Left ventricle myocardium inferior (tissue), 1 donor: ENCODE measurements at places on chromosomes 12 and 14.

- no peak for DNase-seq
These were observed 146.1 kb downstream of the RASSF9 start for GRCh38 chr12:85690146-85690545.

- no peak for DNase-seq
These were observed 29.3 kb upstream of the EIF5 start for GRCh38 chr14:103304706-103305105.

DNA sequence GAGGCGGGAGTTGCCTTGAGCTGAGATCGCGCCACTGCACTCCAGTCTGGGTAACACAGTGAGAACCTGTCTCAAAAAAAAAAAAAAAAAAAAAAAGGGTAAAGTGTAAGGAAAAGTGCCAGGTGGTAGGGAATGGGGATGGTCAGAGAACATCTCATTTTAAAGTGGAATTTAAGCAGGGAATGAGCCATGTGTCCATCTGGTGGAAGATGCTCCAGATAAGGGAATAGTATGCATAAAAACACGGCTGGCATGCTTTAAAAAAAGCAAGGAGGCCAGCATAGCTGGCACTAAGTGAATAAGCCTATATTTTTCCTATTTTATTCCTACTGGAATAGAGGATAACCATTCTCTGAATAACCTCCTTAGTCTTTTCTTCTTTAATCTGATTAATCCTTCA, 33.7 kb downstream of the FAM186A start:
- DNase-seq = no peak

GRCh38 chr14:24605435-24606190, 3.9 kb downstream of the GZMH start:
- no peak for DNase-seq

DNA sequence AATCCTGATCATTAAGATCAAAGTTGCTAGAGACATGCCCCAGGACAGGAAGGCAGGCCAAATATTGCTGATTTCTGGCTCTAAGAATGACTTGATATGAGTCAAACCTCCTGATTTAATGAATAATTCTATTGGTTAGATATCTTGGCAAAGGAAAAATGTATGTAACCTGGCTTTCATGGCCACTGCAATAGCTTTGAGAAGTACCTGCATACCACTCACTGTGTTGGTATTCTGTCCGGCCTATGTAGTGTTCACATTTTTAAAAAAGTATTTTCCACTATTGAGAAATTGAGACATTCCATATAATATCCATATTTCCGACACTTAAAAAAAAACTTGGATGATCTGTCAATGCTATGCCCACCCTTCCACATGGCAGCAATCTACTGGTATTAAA, 283.1 kb upstream of the SOX5 start:
- DNase-seq = no peak

DNA sequence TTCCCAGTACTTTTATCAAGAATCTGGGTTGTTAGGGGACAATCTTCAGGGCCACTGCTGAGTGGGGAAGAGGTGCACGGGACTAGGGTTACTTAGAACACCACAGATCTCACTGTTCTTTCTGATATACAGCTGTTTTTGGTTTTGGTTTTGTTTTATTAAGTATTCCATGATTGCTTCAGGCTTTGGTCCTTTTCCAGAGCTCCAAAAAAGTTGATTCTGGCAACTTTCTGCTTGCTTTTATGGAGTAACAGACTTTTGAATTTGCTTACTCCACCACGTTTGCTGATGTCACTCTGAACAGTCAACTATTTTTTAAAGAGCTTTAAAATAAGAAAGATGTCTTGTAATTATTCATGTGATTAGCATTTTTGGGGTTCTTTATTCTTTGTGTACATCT, 368.1 kb upstream of the FOXG1 start:
- DNase-seq = no peak

DNA sequence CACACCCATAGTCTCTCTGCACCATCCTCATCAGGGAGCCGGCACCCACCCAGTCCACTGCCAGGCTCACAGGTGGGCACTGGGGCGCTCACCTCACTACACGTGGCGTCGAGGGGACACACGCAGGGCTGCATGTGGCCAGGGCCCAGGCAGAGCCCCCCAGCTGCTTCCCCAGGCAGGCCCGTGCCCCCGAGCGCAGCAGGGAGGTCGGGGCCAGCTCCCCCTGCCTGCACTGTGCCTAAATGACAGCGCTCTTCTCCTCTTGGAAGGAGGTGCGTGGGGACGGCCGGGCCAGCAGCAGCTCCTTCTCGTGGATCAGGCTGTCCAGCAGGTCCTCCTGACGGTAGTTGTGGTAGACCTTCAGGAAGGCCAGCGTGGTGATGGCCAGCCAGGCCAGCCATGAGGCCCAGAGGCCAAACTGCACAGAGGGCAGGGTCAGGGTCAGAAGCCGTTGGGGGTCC, 11.3 kb downstream of the TMEM179 start:
- no peak for DNase-seq

DNA sequence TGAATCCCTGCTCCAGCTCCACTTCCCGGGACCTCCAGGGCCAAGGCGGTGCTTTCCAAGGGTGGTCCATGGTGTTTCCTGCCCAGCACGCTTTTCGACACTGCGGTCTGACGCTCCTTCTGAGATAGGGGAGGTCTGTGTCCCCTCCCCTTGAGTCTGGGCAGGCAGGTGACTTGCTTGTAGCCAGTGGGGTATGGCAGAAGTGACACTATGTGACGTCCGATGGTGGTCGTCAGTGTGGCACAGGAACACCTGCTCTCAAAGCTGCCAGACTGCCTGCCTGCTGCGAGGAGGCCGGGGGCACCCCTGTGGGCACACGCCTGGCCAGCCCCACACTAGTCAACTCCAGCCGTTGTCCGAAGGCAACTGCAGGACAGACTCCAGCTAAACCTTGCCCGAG, 16.0 kb upstream of the TRAF3 start:
- DNase-seq = no peak

DNA sequence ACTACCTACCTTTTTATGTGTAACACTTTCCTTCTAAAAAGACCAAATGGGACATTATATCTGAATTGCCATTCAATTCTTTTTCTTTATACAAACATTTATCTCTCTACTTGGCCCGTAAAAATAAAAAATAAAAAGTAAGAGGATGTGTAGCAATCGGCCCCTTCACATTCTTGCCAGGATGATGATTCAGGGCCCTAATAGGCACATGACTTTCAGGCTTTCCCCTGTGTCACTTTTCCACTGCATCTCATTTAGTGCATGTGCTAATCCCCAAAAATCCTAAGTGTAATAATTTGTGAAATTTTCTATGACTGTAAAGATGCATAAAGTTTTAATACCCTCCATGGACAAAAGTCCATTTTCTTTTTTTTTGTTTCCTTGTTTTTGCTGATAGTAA, 23.0 kb upstream of the ATP2B1 start:
- no peak for DNase-seq

DNA sequence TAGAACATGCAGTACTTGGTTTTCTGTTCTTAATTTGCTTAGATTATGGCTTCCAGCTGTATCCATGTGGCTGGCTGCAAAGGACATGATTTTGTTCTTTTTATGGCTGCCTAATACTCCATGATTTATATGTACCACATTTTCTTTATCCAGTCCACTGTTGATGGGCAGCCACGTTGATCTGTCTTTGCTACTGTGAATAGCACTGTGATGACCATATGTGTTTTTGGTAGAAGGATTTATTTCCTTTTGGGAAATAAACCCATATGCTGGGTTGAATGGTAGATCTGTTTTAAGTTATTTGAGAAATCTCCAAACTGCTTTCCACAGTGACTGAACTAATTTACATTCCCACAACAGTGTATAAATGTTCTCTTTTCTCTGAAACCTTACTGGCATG, 86.2 kb upstream of the FERMT2 start:
- no peak for DNase-seq

DNA sequence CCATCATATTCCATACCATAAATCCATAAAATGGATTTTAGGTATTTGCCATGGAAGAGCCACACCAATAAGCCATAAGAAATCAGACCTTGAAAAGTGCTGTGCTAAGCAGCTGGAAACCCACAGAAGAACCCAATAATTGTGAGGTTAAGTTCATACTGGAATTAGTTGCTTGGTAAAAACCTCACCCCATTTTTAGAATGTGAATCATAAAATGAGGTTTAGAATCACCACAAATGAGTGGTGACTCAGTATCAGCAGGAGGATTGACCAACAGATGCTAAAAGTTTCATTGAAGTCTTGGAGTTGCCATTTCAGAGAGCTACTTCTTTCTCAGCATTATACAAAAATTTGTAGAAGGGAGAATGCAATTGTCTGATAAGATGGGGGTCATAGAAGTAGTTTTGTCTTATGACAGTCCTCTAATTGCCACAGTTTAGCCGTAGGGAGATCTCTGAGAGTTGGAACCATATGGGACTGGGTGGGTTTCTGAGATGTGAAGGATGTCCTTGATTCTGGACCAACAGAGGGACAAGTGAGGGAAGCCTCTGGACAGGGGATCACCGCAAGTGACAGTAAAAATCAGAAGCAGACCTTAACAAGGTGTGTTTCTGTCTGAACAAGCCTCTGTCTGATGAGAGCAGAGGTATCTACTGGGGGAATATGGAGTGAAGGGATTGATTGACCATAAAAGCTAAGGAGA, 1.4 kb upstream of the STON2 start:
- no peak for DNase-seq

DNA sequence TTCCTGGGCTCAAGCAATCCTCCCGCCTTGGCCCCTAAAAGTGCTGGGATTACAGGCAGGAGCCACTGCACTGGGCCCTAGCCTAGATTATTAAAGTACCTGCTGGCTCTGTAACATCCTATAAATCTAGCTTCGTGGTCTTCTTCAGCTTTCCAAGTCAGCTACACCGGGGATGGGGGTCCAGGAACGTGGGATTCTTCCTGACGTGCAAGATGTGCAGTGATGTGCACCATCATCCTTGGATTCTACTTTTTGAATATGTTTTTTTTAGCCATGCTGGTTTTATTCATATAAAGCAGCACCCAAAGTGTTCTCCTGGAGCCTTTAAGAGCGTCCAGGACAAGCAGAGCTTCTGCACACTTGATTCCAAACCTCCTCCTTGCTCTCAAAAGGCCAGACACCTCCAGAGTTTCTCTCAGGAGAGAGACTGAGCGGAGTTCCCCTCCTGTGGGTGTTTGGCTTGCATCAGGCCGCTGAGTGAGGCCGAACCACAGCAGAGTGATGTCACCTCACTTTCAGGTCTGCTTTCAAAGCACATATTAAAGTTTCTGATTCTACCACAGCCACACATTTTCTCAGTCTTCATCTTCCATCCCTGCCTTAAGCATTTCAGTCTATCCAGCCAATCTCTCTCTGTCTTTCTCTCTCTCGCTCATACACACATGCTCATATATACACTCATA, 33.4 kb downstream of the VCPKMT start:
- DNase-seq = no peak

DNA sequence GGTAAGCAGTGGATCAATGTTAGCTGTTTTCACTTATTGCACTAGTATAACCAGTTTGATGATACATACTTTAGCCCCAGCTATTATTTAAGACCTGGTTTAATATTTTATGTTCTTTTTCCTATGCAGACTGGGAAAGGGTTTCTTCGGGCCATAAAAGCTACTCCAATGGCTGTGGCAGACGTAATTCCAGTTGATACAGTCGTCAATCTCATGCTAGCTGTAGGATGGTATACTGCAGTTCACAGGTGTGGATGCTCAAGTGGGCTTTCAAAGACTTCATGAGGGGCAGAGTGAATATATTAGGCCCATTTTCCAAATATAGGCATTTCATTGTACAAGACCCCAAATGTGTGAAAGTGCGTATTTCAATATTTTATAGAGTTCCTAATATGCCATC, 70.1 kb downstream of the ERGIC2 start:
- no peak for DNase-seq

DNA sequence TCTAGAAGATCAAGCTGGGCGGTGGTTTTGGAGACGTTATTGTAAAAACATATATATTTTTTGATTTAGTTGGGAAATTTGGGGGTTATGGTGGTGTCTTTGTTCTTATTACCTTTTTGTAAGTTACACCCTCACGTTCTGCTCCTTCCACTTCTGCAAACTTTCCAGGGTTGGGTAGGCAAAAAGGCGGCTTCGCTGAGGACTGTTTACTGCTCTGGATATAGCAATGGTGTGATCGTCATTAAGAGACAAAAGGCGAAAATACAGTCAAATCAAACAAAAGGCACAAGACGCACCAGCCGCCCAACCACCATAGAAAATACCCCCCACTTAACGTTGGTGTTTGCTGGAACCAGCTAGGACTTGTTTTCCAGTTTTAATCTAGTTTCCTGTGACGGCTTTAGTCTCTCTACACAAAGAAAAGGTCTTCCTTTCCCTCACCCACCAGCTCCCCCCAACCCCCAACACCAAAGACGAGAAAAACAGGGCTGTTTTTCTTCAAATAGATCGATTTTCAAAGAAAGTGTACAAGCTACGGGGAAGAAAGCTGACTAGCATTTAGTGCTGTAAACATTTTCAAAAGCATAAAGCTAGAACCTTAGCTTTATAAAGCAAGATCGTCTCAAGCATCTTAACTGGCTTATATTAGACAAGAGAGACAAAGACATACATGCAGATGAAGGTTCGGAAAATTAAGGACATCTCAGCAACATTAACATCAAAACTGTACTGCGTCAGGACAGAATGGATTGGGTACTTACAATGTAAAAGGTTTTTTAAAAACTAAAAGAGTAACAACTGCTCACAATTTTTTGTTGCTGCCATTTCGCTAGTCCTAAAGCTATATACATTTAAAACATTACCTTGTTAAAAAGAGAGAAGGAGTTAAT, 2.0 kb upstream of the SETD1B start:
- DNase-seq = no peak

- DNase-seq = no peak
These were observed 394.5 kb upstream of the ATP2B1 start for GRCh38 chr12:90102957-90103652.

- no peak for DNase-seq
These were observed 102.8 kb upstream of the NUDT4 start for GRCh38 chr12:93274937-93275336.

DNA sequence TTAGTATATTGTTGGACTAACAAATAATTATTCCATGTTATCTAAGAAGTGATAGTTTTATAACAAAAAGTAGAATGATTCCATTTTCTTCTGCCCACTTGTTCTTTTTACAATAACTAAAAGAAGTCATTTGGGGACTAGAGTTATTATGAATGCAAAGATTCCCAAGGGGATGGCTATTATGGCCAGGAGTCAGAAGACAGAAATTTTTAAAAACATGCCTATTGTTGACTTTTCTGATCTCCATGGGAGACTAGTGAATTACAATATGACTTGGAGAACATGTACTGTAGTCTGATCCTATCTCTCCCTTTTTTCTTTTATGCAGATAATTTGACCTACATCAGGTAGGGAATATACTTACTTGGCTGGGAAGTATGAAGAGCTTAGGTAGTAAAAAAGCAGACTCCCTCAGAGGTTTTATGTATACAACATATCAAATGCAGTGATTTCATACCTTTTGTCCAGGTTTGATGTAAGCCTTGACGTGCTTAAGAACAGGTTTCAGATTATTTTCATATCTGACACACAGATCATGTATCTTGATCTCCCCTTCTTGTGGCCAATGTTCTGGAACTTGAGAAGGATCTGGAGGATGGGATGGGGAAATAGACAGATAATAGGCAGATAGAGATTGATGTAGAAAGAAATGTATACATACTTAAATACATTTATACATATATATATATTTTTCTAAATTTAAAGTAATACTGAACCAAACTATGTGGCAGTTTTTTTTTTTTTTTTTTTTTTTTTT, 41.0 kb upstream of the KCNJ8 start:
- DNase-seq = no peak
